HCT116 (cell line): ENCODE measurements at places on chromosomes 5 and 9.

DNA sequence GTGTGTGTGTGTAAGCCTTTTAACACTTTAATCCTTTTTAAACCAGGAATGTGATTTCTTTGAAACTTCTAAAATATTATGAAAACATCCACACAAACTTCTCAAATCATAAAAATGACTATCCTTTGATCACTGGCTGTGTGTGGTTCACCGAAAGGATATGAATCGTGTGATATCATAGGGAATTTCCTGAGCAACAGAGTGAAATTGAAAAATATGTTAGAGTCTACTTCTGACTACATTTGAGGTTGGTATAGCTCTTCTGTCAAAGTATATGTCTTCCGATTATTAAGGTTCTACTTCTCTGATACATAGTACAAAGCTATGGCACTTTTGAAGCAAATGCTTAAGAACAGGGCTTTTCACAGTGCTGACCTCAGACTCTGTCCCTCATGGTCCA is 40.3 kb downstream of the RGMB start:
- no peak for DNase-seq

DNA sequence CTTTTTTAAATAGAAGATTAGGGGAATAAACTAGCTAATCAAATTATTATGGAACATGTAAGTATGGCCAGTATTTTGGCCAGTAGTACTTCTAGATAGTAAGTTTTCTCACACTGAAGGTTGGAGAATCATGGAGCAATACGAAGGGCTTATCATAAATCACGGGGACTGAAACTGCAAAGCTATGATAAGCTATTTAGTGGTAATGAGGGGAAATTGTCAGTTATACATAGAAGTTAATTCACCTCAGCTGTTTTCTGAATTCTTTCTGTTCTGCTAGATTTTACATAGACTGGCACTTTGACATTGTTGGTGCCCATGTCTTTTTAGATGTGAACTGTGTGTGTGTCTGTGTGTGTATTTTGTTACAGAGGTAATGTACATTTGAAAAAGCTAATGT is 34.5 kb upstream of the FAM151B start:
- DNase-seq: no peak

- no peak for DNase-seq
These were observed 118.6 kb downstream of the FGF18 start for GRCh38 chr5:171537923-171538537.

- no peak for DNase-seq
These were observed 53.3 kb upstream of the NOTCH1 start for GRCh38 chr9:136599074-136599531.

DNA sequence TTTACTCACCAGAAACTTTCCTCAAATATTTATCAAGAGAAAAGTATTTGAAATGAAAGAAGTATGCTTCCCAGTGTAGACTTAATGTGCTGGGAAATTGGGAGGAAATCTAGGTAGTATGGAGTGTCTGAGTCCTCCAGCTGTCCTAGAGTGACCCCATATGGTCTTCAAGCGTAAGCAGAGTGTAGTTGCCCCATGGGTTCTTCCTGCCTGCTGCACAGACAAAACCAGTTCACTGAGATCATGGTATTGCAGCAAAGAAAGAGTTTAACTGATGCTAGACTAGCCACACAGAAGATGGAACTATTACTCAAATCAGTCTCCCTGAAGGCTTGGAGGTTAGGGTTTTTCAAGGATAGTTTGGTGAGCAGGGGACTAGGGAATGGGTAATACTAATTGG is 114.9 kb upstream of the PRLR start:
- no peak for DNase-seq

GRCh38 chr5:134038138-134038537 is 33.4 kb upstream of the VDAC1 start:
- DNase-seq: no peak

GRCh38 chr5:50595199-50595598 is 71.2 kb upstream of the PARP8 start:
- peak; percentile 69 for DNase-seq

- DNase-seq: no peak
These were observed 166.2 kb upstream of the KLF9 start for GRCh38 chr9:70580606-70581195.

GRCh38 chr9:17863213-17863883 is 284.5 kb downstream of the SH3GL2 start:
- DNase-seq: no peak

- DNase-seq: no peak
These were observed 207.7 kb upstream of the PRR16 start for GRCh38 chr5:120256376-120256775.

DNA sequence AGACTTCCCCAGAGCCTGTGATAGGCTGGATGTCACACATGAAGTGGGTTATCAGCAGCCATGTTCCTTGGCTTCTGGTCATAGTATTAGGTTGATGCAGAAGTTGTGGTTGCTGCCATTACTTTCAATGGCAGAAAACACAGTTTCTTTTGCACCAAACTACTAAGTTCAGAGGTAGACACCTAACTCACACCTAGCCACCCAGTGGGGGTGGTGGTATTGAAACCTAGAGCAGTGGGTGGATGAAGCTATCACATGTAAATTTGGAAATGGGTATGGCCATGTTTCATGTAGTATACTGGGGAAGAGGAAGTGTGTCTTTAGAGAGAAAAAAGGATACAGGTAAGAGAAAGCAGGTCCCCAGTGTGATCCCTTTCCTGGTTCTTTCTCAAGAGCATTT is 347.9 kb upstream of the SEMA6A start:
- DNase-seq: no peak

GRCh38 chr5:174337276-174338184 is 292.0 kb downstream of the NSG2 start:
- DNase-seq: no peak

DNA sequence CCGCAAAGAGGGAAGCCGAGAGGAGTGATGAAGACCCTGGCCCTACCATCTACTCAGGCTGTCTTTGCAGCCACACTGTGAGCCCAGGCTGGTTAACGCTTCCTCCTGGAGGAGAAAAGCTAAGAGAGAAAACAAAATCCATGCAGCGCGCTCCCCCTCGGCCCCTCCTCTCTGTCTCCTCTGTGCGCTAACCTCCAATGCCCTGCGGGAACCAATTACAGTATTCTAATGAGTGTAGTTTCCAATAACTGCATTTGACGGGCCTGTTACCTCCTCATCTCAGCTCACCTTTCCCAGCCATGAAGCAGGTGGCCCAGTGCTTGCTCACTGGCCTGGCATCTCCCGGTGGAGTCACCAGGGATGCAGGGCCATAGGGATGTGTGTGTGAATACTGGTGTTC is 565.5 kb downstream of the EBF1 start:
- no peak for DNase-seq

- no peak for DNase-seq
These were observed 4.4 kb downstream of the UGCG start for GRCh38 chr9:111900858-111901612.

GRCh38 chr5:58887721-58888409 is 305.0 kb downstream of the RAB3C start:
- DNase-seq: no peak

DNA sequence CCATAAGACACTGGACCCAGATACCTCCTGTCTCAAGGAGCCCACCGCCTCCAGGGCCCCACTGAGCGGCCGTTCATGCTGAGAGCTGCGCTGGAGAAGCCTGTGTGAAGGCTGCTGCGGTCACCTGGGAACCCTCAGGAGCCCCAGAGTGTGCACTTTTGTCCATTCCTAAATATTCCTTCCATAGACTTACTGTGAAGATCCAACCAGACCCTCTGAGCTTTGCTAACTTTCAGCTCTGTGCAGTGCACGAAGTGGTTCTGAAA is 119.5 kb downstream of the COL23A1 start:
- no peak for DNase-seq

GRCh38 chr9:116230051-116230632 is 76.6 kb downstream of the PAPPA start:
- no peak for DNase-seq

DNA sequence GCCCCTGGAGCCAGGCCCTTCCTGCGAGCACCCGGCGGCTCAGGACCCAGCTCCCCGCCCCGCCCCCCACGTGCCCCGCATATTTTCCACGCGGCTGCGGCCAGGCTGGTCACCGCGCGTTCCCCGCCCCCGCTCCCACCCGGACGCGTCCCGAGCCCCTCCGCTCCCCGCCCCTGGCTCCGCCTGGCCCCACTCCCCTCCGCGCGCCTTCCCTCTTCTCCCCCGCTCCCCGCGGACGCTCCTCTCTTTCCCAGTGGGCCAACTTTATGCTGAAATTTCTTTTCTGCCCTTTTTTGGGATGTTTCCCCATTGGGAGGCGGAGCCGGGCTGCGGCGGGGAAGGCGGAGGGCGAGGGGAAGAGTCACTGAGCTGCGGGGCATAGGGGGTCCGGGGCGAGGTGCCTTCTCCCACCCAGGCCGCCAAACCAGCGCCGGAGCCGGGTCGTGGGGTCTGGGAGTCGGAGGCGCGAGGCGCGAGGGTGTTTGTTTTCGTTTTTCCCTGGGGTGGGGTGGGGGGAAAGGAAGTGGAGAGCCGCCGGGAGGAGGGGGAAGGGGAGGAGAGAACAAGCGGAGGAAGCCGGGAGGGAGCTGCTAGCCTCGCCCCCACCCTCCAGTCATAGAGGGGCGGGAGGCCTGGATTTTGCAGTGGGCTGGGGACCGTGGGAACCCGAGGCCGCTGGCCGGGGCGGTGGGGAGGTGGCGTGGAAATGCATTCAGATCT is 1.0 kb upstream of the TPM2 start:
- no peak for DNase-seq

- peak; percentile 66 for DNase-seq
These were observed 32.2 kb downstream of the BHMT start for GRCh38 chr5:79143684-79144379.

DNA sequence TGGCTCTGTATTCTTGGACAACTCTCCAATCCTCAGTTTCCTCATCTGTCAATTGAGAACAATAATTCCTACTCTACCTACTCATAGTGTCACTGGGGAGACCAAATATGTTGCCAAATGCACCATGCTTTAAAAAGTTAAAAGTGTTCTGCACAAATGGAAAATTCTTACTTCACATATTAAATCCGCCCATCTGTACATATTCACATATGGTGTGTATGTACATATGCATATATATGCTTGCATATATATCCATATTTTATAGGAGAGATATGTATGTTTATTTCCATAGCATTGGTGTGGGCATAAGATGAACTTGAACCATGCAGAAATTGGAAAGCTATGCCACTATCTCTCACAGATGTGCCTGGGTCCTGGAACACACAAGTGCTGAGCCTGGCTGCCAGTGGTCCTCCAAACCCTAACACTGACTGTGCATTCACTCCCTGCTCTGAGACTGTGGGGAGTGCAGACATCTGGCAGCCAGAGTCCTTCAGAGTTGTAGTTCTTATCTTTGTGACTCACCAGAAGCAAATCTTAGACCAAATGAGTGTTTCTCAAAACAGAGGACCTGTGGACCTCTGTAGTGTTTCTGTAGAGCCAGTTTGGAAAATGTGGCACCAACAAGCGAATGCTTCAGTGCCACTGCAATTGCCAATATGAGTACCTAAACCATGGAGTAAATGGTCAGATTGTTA is 168.7 kb downstream of the GRIA1 start:
- DNase-seq: no peak

DNA sequence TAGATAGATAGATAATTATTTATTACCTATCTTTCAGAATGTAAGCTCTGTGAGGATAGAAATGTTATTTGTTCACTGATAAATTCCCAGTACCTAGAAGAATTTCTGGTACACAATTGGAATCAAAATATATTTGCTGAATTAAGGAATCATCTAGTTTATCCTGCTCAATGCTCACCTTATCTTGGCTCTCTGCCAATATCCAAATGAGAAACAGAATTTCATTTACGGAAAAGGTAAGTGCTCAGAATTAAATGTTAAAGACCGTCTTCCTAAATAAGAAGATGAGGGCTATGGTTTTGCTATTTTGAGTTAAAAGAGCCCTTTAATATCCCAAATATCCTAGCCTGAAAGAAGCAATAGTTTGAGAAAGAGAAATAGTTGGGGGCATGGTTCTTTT is 232.1 kb upstream of the PDE4D start:
- DNase-seq: no peak

GRCh38 chr9:14027116-14027800 is 286.7 kb downstream of the NFIB start:
- DNase-seq: no peak

DNA sequence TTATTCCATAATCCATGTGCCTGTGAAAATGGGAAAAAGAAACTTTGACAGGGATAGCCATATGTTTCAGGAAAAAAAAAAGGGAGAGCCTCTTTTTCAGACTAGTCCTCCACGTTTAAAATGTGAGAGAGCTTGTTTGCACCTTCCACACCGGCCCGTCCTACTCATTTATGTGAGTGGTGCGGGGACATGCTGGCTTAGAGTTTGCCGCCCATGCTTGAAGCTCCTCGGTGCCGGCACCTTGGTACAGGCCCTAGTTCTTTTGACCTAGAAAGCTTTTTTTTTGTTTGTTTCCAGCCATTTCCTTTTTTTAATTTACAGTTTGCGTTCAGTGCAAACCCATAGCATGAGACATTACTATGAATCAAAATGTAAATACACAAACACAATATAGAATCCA is 27.8 kb downstream of the PSAT1 start:
- DNase-seq: no peak

- no peak for DNase-seq
These were observed 64.2 kb upstream of the CDKN2B start for GRCh38 chr9:22073349-22073748.

- no peak for DNase-seq
These were observed 183.7 kb downstream of the CCDC171 start for GRCh38 chr9:15736569-15736968.

DNA sequence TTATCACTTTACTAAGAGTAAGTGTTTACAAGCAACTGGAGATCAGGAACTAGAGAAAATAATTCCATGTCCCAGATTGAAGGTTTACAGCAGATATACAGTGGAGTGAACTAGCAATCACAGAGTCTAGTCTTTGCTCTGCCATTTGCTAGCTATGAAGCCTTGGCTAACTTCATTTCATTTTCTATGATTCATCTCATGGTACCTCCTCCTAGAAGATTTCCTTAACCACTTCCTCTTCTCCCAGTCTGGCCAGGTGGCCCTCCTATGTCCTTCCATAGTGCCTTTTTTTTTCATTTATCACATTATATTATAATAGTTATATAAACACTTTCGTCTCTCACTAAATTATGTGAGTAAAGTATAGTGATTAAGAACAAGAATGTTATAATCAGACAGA is 52.1 kb downstream of the GRIA1 start:
- no peak for DNase-seq

DNA sequence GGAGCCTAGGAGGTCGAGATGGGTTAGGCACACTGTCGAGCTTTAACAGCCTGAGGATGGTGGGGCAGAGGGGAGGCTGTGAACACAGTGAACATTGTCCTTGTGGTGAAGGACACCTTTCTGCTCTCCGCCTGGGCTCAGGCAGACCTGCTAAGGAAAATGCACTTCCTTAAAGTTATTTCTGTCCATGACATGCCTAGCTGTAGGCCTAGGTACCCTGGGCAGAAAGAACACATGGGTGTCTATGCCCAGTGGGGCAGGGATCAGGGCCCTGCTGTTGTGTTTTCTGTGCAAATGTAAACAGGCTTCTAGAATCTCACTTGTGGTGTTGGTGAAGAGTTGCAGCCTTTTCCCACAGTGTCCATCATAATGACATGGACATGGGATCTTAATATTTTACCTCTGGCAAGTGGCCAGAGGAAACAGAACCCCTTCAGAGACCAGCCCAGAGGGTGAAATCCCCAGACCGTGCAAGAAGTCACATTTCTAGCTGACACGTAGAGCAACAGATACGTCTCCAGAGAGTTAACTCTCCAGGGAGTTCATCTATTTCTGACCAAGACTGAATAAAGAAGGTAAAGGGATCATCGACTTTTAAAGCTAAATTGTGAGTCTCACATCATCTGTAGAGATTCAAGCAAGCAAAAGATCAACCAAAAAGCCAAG is 79.2 kb downstream of the C9orf152 start:
- DNase-seq: no peak
